ENCODE measurements at places on chromosomes 5 and 9.
A peak's percentile ranks its signal among the peaks of the same experiment; 100 is the strongest.

DNA sequence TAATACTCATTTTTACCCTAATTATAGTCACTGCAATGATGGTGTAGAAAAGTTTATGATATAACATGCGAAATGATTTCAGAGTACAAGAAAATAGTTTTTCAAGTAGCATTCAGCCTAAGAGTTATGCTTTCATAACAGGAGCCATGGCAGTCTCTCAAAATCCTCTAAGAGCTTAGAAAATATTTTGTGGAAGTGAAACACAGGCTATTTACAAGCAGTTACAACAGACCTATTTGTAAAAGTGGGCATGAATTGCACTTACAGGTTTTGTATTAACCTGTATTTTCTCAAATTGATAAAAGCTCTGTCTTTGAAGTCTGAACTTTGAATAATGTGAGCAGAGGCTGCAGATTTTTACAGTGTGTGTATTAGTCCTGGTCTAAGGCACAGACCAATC, 523.3 kb downstream of the LRRC70 start:
- no peak for DNase-seq

GRCh38 chr5:530001-530955, 6.0 kb upstream of the SLC9A3 start:
- DNase-seq, result no peak

DNA sequence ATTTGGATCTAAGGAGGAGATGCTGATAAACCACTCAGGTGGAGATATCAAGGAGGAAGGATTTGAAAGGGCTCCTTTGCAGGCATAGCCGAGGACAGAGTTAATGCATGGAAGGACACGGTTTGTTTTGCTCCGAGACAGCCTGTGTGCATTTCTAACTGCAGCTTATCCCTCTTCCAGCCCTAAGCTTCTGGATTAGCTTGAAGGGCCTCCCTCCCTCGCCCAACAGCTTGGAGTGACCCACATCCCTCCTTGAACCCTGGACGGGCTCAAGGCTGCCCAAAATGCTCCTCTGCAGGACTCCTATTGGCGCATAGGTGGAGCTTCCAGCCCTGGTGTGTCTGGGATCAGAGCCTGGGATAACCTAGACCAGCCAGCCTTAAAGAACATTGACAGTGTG, 66.7 kb downstream of the PPARGC1B start:
- DNase-seq, result no peak

- DNase-seq, result no peak
Measured at GRCh38 chr9:94913550-94913949, 187.1 kb downstream of the AOPEP start.

DNA sequence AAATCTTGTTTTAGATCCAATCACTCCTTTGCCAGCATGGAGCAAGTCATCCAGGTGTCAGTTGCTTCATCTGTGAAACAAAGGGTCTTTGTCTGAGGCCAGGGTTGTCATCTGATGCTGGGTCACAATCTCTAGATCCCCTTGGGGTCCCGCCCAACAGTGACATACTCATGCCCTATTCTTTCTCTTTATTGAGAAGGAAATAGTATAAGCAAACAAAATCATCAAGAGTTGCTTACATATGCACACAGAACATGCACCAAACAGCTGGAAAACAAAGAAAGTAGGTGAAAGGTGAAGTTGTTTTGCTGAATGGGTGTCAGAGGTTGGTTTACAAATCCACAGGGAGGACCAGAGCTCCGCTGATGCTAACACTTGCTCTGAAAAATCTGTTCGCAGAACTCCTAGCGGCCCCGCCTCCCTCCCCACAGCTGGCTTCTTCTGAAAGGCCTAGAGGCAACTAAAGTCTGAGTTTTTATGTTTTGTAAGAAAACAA, 106.1 kb upstream of the SLC44A1 start:
- DNase-seq, result no peak

- DNase-seq, result no peak
Measured at GRCh38 chr5:40235471-40236400, 444.0 kb upstream of the PTGER4 start.

DNA sequence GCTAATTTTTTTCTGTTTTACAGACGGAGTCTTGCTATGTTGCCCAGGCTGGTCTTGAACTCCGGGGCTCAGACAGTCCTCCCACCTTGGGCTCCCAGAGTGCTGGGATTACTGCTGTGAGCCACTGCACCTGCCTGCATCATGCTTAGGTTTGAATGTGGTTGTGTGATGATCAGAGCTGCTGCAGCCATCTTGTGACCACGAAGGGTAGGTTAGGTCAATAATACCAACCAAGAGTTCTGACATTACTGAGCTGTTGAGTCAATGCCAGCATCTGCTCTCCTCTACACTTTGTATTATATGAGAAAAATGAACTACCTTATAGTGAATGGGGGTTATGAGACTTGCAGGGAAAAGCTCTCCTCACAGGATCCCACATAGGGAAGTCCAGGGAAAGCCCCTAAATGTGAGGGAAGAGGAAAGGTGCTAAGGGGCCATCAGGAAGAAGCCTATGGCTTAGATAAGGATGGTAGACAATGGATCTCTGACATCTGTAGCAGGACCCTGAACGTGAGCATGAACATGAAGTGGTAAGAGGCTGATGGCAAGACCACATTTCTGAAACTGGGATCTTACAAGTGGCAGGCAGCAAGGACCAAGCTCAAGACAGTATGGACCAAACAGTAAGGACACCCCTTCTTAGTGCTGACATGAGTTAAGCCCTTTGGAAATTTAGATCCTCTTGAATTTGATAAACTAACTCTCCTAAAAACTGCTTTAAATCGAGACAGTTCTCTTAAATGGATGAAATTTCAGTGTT, 75.7 kb upstream of the ZNF169 start:
- no peak for DNase-seq

DNA sequence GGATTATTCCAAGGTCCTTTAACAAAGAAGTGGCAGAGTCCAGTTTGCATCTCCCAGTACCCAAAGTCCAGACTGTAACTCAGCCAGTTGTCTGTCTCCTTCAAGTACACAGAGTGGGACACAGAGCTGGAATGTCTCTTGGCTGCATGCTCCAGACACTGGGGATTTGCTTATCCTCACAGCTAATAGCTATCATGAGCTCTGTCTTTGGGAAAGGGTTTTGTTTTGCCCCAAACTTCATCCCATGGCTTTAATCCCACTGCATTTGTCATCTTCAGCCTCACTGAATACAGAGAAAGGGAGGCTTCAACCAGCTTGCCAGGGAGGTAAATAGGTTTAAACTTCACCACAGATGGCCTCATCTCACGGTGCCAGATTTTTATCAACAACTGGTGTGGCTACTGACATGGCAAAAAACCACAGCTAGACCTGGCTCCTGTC, 412.2 kb upstream of the SLC24A2 start:
- no peak for DNase-seq

DNA sequence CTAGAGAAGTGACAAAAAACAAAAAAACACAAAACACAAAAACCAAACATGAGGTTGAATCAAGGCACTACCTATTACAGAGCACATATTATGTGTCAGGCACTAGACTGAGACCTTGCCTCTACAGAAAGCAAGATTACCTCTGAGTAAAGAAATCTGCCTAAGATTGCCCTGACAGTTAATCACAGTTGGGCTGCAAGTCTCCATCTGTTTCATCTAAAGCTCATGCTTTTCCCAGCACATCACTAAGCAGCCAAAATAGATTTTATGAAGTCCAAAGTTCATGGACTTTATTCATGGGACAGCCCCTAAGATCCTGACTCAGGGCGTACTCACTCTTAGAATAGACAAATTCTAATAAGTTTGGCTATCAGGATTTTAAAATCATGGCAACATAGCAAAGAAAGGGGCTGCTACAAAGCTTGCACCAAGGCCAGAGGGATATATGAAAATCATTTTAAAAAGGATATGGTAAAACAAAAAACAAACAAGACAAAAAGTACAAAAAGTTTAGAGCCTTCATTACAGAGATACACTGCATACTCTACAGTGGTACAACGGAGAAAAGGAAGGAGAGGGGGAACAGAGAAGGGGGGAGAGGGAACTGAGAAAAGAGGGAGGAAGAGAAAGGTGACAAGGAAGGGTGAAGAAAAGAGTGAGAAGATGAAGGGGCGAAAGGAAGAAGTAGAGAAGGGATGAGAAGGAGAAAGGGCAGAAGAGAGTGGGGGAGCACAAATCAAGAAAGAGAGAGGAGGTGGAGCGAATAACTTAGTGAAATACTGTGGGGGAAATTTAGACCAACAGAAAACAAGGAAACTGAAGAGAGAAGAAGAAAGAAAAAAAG, 58.2 kb downstream of the RICTOR start:
- no peak for DNase-seq

- no peak for DNase-seq
Measured at GRCh38 chr5:28809811-28810750, 1771.7 kb upstream of the CDH9 start.

- DNase-seq, result no peak
Measured at GRCh38 chr5:97070234-97070633, 72.2 kb downstream of the LIX1 start.

- DNase-seq, result no peak
Measured at GRCh38 chr9:134892820-134893420, 12.3 kb downstream of the FCN2 start.

DNA sequence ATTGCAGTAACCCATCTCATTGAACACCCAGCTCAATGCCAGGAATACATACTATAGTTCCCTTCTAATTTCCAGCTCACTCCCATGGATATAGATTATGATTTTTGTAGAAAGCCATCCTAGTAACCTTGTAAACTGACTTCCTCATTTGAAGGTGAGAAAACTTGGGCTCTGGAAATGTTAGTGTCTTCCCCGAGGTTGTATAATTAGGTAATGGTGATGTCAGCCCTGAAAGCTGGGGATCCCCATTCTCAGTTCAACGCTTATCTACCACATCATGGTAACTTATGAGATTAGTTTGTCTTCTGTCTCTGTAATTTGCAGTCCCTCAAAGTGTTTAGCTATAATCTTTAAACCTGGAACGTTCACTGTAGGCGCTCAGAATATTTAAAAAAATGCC, 34.6 kb upstream of the PTCH1 start:
- DNase-seq, result no peak

DNA sequence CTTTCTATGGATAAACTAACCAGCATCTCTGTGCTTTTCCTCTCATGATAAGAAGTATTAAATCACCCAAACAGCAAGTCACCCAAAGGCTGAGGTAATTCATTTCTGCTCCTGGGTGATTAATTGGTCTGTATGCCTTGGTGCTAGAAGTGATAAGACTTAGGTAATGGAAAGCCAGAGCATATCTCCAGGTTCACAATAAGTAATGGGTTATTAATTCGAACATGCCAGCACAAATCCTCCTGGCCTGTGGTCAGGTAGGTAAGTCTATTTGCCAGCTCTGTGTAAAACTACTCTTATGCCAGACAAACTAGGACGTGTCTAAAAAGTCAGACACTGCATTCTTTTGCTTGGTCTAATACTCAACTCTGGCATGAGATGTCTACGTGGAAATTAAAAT, 11.2 kb upstream of the ENC1 start:
- no peak for DNase-seq

DNA sequence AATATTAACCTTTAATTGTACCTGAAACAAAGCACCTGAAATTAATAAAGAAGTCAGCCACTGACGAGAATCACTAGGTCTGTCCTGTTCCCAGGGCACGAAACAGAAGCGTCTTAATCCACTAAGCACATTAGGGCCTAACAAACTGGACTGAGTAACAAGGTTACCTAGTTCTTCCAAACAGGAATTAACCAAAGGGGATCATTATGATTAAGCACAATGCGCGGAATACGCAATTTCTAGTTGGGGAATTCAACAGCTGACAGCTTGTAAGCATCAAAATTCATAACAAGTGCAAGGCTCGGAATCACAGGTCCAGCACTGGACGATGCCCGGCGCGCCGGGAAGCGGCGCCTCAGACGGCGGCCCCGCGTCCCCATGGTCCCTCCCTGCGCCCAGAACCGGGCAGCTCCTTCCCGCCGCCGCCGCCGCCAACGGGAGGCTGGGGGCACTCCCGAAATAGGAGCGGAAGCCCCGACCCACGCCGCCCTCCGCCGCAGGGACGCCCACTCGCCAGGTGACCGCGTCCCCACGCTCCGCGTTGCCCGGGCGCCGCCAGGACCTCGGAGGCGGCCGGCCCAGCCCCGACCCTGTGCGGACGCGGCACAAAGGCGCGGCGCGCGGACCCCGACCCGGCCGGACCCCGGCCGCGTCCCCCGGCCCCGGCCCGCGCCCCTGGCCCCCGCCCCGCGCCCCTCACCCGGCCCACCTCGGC, 898 bp downstream of the CAMSAP1 start:
- no peak for DNase-seq

- DNase-seq, result no peak
Measured at GRCh38 chr9:1300941-1301340, 250.8 kb downstream of the DMRT2 start.

GRCh38 chr5:35971878-35972210, 19.3 kb downstream of the UGT3A1 start:
- no peak for DNase-seq

GRCh38 chr5:31664566-31664965, 25.6 kb downstream of the PDZD2 start:
- no peak for DNase-seq

GRCh38 chr9:110066929-110067716, 140.8 kb downstream of the C9orf152 start:
- DNase-seq, result no peak

GRCh38 chr9:129868872-129869486, 33.7 kb downstream of the USP20 start:
- peak; percentile 84 for DNase-seq

DNA sequence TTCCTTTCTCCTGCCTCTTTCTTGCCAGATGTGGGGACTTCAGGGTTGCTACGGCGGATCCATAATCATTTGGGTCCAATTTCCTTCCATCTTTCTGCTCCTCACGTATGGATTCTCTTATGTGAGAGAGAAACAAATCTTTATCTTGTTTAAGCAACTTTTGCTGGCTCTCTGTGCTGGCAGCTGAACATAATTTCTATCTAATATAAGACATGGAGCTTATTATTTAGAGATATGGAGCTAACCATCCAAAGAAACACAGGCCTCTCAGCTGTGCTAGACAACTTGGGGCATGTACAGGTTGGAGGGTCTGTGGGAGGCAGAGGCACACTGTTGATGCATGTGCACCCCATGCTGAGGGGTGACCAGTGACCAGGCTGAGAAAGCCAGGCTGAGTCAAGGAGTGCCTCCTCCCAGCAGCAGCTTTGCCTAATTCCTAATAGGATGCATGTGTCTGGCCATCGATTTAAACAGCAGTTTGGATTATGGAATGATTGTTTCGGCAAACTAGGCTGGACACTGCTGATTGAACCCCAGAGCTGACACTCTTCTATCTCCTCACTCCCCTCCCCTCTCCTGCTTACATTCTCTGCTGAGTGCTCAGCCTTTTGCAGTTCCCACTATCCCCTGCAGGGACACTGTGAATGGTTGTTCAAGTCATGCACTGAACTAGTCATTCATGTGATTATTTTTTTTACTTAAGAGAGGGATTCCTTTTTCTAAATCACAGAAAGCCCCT, 195.8 kb downstream of the ERCC6L2 start:
- no peak for DNase-seq

- no peak for DNase-seq
Measured at GRCh38 chr9:14209399-14210345, 104.3 kb downstream of the NFIB start.

- no peak for DNase-seq
Measured at GRCh38 chr5:27144456-27144855, 106.1 kb upstream of the CDH9 start.
